ENCODE measurements at places on chromosomes 13 and 19.

DNA sequence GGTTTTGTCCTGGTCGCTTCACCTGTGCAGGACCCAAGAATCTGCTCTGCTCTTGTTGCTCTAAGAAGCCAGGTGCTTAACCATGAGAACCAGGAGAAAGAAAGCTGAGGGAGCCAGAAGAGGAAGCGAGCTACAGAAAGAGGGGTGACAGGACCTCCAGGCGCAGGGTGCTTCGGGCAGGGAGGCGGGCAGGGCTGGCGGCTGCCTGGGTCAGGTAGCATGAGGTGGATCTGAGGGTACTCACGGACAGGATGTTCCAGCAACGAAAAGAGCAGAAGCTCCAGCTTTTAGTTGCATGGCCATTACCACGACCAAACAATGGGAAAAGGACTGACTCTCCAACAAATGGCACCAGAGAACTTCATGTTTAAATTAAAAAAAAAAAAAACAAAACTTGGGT is 59.9 kb downstream of the ZNF724 start:
- no peak for DNase-seq

DNA sequence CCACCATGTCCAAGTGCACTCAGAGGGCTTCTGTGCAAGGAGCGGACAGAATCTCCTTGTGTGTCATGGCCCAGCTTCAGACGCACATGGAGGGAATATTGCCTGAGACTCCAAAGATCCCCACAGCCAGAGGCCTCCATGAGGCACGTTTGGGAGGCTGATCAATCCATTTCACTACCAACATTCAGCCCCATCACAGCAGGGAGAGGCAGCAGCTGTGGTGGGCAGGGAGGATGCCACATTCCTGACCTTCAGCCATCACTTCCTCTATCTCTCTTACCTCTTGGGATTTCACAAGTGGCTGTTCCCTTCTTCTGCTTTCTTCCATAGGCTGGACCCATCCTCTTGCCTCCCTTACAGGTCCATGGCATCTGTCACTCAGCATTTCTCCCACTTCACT is 82.4 kb upstream of the MBNL2 start:
- DNase-seq, result no peak

DNA sequence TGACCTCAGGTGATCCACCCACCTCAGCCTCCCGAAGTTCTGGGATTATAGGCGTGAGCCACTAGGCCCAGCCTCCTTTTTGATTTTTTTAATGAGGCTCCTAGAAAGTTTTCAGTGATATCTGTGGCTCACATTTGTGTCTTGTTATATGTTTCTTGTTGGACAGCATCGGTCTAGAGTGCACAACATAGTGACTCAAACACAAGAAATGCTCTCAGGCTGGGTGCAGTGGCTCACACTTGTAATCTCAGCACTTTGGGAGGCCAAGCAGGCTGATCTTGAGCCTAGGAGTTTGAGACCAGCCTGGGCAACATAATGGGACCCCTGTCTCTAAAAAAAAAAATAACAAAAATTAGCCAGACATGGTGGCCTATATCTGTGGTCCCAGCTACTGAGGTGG is 8.2 kb downstream of the PHF11 start:
- DNase-seq, result no peak

GRCh38 chr19:10061717-10062310 is 24.3 kb upstream of the SHFL start:
- no peak for DNase-seq

DNA sequence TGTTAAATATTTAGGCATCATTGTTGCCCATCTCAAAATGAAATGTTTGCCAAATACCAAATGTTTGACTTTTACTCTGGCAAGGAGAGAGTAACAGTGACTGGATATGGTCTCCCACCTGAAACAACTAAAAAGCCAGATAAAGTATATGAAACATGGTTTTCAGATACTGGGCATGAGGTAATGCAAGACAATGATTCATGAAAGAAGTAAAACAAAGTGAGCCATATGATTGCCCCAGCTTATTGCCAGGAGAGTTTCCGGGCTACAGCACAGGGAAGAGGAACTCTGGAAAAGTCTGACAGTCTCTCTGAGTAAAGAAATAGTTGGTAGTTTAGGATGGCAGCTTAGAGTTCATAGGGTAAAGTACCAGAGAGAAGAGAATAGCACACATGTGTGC is 354.6 kb downstream of the DNAJC15 start:
- DNase-seq, result no peak

DNA sequence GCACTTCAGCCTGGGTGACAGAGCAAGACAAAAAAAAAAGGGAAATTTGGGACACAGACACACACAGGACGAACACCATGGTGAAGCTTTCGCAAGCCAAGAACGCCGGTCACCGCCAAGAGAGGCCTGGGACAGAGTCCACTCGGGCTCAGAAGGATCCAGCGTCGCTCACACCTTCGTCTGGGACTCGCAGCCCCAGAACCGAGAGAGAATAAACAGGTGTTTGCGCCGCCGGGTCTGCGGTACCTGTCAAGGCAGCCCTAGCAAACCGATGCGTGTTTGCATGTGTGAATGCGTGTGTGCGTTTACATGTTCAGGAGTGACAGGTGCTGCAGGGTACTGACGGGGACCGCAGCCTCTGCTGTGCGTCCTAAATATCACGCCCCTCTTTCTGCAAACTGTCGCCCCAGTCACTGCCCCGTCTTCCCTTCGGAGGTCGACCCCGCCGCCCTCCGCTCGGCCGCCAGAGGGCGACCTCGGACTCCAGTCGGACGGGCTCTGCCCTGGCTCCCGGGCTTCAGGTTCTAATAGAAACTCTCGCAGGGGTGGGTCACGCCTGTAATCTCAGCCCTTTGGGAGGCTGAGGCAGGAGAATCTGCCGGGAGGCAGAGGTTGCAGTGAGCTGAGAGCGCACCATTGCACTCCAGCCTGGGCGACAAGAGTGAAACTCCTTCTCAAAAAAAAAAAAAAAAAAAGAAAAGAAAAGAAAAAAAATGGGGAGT is 11.8 kb upstream of the CSNK1G2 start:
- DNase-seq, result peak; percentile 72

GRCh38 chr19:42467183-42467760 is 24.5 kb upstream of the CXCL17 start:
- no peak for DNase-seq

GRCh38 chr13:43363156-43363953 is 340.0 kb downstream of the DNAJC15 start:
- no peak for DNase-seq

DNA sequence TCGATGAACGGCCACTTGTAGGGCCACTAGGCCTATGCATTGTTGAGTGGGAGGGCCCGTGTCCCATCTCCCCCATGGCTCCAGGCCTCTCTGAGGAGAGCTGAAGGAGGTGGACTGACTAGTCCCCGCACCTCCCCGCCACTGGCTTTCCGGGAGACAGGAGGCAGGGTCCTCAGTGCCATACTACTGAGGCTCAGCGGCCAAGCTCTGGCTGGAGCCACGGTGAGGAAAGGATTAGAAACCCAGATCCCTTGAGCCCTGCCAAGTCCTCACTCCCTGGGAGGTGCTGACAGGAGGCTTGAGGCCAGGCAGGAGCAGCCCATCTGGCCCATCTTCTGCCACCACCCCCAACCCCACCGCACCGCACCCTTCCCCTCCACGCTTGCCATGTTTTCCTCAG is 29.0 kb downstream of the CCDC8 start:
- no peak for DNase-seq

GRCh38 chr13:52847682-52848432 is 583 bp downstream of the PCDH8 start:
- no peak for DNase-seq

GRCh38 chr13:42788601-42789000 is 7.2 kb downstream of the FAM216B start:
- DNase-seq, result no peak

DNA sequence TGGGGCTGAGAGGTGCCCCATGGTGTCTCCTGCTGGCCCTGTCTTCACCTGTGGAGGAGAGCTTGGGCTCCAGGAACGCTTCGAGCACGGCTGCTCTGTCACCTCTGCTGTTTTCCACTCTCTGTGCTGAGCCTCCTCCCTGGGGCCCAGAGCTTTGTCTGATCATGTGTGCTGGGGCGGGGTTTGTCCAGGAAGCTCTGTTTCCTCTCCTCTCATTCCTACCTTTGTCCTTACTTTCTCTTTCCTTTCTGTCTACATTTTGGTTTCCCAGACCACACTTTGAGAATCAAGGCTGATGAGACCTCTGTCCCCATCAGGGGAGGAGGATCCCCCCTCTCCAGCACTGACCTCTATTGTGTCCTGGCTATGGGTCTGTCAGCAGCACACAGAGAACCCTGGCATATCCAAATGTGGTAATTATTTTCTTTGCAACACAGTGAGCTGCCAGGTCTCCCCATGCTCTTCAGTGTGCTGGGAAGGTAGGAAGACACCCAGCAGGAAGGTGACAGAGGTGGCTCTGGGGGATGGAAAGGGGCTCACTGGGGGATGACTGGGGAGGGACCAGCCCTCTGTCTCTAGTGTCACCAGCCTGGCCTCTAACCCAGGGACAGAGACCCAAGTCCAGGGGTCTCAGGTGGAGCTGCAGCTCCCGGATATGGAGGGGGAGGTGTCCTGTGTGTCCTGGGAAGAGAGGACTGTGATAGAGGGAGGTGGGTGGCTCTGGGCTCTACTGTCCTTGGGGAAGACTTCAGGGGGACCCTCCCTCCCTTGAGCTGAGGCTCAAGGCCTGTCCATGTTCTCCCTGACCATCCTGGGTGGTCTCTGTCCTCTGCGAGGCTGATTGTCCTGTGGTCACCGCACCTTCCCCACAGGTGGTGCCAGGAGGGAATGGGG is at the start of gene CEACAM1:
Gene CEACAM1 (minus strand): TSS at position 128 of the 894 bp plus-strand sequence. CDS start 107 bp downstream, at position 21.
- DNase-seq, result no peak

- DNase-seq, result no peak
Observed at GRCh38 chr13:68984688-68985319, 1122.8 kb upstream of the ATXN8OS start.

Measured in substantia nigra (tissue), 51 donors.